Liver (tissue), 10 donors: ENCODE measurements at places on chromosomes 4 and X. TPM values are rescaled to one million over a fixed set of nuclear protein-coding genes. Genes with fewer than 3 reads are reported as not detected.

KDR gene
- 29.5 TPM for total RNA-seq

NEXMIF gene
- total RNA-seq, result 0.42 TPM

CCSER1 gene
- total RNA-seq, result 2.3 TPM

HSD17B10 gene
- 32.4 TPM for total RNA-seq

HCFC1 gene
- total RNA-seq, result 15.6 TPM

ERVMER34-1 gene
- 0.08 TPM for total RNA-seq

ADGRL3 gene
- total RNA-seq, result 1.4 TPM

EOLA2 gene
- 16.3 TPM for total RNA-seq

RPS3A gene
- 548 TPM for total RNA-seq

NAT8L gene
- 0.09 TPM for total RNA-seq

AFF2 gene
- total RNA-seq, result 0.50 TPM

ZNF595 gene
- total RNA-seq, result 9.9 TPM

TENM3 gene
- total RNA-seq, result 0.70 TPM

VEGFD gene
- total RNA-seq, result 0.92 TPM
